Stimulated activated CD4-positive, alpha-beta T cell treated with anti-CD3 and anti-CD28 coated beads, Interleukin-1b, Interleukin-23, amount 100 ng/mL, for 48 hours (primary cell): ENCODE measurements at places on chromosomes 5 and 9.
A peak's percentile ranks its signal among the peaks of the same experiment; 100 is the strongest.

- no peak for DNase-seq
Measured at GRCh38 chr9:98146101-98146991, 27.3 kb upstream of the TRIM14 start.

DNA sequence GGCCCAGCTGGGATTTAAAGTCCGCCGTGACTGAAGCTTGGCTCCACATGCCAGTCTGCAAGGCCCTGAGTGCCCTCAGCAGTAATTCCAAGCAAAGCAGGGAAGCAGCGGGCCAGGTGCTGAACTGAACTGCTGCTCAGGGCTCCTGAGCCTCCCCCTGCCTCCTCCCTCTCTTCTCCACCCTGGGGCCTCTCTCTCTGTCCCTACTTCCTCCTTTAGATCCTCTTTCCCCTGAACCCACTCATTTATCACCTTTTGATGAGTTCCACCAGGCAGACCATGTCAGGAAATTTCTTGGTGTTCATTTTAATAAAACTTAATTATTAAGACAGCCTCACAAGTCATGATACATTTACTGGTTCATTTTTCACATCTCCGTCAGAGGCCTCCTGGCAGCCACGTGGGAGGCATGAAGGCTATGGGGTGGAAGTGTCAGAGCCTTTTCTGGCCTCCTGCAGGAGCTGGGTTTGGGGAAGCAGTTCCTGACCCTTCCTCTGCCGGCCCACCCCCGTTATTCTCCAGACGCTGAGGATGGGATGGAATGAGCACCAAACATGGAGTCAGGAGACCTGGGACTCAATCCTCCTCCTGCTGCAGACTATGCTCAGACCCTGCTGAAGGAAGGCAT lies 32.2 kb upstream of the KCNIP1 start:
- DNase-seq: no peak

DNA sequence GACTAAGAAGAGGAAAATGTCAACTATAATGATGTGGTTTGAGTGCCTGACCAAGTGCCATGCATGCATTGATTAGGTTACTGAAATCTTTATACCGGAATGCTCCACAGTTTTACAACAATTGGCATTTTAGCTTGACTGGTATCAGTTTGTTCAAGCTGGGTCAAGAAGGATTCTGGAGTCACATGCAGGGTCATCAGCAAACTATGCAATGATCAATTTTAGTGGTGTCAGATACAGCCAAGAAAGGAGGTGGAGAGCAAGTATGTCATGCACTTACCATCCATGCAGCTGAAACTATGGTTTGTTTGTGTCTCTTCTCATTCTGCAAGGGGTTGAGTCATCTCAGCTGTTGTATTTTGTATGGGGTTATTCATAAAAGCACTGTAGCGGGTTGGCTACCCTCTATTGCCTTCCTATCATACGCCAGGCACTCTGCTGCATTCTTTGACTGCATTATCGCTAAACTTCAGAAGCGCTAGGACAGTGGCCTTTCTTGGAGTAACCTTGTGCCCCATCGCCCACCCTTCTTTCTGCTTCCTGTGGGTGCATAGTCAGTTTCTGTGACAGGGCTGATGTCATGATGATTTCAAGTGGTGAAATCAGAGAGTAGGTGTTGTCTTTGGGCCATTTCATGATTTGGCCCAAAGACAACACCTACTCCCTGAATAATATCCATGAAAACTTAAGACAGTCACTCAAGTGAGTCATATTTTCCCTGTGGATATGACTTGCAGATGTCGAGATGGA lies 145.4 kb downstream of the MTX3 start:
- DNase-seq: peak; percentile 61

- DNase-seq: no peak
Measured at GRCh38 chr5:138444774-138445546, 6.1 kb downstream of the REEP2 start.

- DNase-seq: no peak
Measured at GRCh38 chr5:65623482-65623881, 651 bp downstream of the TRIM23 start.

- DNase-seq: no peak
Measured at GRCh38 chr5:96633820-96634219, 28.4 kb upstream of the CAST start.
